ENCODE measurements at places on chromosomes 1 and 21.

DNA sequence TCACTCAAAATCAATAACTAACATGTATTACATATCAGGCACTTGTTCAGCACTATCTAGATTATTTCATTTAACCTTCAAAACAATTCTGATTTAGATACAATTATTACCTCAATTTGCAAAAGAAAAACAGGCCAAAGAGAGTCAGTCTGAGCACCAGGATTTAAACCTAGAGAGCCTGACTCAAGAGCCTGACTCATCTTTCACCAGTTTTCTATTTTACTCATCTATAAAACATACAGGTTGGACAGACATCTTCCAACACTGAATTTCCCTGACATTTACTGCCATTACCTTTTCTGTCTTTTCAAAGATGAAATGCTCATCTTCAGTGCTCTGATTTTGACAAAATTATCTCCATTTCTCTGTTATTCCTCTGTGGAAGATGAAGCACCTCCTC lies 116.5 kb downstream of the MRPL39 start:
- peaks cover 4% of the 10 kb centered on the region for H3K36me3 ChIP-seq
- no peak for DNase-seq
- peaks cover 51% of the 10 kb centered on the region for H3K4me1 ChIP-seq

- H3K4me3 ChIP-seq: peak overlapping the region; percentile 100
- DNase-seq: no peak
- H3K27ac ChIP-seq: peak overlapping the region; percentile 97
- H3K36me3 ChIP-seq: peaks cover 11% of the 10 kb centered on the region
Observed at GRCh38 chr1:35642471-35642955, 1.2 kb upstream of the PSMB2 start.

DNA sequence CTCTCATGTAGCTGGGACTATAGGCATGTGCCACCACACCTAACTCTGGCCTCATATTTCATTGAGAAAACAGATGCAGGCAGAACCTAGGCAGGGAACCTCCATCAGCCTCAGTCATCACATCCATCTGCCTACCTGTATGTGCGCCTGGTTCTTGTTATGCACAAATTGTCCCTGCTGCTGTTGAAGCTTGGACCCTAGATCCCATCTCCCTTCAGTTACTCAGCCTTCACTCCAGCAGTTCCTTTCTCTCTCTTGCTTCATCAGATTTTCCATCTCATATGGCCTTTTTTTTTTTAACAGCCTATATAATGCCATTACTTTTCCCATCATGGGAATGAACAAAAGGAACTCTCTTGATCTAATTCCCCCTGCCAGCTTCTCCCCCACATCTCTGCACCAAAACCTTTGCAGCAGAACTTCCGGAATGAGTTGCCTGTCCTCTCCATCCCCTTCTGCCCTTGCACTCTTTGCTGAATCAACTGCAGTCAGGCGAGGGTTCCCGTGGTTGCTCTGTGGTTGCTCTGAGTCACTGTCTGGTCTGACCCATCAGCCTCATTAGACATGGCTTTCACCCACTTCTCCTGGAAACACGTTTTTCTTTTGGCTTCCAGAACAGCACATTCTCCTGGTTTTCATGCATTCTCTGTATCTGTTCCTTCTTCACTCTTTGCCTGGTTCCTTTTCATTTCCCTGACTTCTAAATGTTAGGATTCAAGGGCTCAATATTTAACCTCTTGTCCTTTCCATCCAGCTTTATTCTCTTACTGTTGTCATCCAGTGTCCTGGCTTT lies 41.5 kb downstream of the UBE4B start:
- peak overlapping the region; percentile 45 for H3K4me3 ChIP-seq
- no peaks in the 10 kb centered on the region for H3K36me3 ChIP-seq
- peak; percentile 75 for DNase-seq

DNA sequence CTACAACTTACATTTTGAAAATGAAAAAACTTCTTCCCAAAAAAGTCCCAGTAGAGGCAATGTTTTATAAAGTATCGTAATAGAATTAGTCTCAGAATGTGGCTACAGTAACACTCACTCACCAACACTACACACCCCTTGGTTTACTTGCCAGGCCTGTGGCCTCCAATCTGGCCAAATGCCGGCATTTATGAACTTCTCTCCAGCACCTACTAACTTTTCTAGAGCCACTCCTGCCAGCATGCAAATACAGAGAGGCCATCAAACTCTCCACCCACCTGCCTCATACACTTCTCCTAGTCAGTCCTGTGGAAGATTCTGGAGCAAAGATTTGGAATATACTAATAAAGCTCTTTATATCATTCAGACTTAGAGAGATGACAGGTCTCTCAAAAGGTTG lies 32.3 kb downstream of the STPG1 start:
- peaks cover 10% of the 10 kb centered on the region for H3K4me1 ChIP-seq
- no peaks in the 10 kb centered on the region for H3K27me3 ChIP-seq
- H3K36me3 ChIP-seq: no peaks in the 10 kb centered on the region

GRCh38 chr1:92817986-92818764 lies 13.7 kb upstream of the RPL5 start:
- H3K4me3 ChIP-seq: no peak overlapping the region
- H3K27ac ChIP-seq: no peak overlapping the region
- DNase-seq: no peak
- no peaks in the 10 kb centered on the region for H3K36me3 ChIP-seq
- no peaks in the 10 kb centered on the region for H3K4me1 ChIP-seq

DNA sequence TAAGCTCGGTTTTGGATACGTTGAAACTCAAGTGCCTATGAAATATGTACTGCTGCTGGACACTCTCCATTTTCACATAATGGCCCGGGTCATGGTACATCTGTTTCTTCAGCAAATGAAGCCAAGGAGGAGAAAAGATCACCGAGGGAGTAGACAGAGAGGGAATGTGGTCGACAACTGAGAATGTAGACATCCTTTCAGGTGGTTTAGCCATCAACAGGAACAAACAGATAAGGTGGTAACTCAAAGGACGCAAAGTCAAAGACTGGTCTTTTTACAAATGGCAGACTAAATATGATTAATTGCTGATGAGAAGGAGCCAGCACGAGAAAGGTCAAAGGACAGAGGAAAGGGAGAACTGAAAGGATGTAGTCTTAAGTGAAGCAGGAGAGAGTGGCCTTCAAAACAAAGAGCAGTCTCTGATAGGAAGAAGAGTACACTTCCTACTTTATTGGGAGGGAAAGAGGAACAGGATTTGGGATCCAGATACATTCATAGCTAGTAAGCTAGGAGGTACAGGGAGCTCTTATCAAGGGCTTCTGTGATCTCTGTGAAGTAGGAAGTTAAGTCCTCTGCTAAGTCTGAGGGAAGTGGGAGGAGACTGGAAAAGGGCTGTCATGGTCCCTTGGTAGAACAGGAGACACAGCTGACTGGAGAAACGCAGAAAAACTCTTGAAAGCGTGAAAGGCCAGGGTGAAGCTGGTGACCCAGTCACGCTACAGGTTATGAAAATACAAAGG lies 28.3 kb downstream of the NUP133 start:
- no peaks in the 10 kb centered on the region for H3K27me3 ChIP-seq
- no peak overlapping the region for H3K4me3 ChIP-seq
- peaks cover 16% of the 10 kb centered on the region for H3K4me1 ChIP-seq
- DNase-seq: no peak
- H3K36me3 ChIP-seq: peaks cover 30% of the 10 kb centered on the region
- H3K27ac ChIP-seq: no peak overlapping the region

GRCh38 chr1:84768634-84769033 lies 78.4 kb upstream of the SSX2IP start:
- no peaks in the 10 kb centered on the region for H3K4me1 ChIP-seq
- H3K27ac ChIP-seq: no peak overlapping the region
- H3K27me3 ChIP-seq: peaks cover 27% of the 10 kb centered on the region
- no peaks in the 10 kb centered on the region for H3K36me3 ChIP-seq
- no peak overlapping the region for H3K4me3 ChIP-seq

GRCh38 chr1:163874070-163874469 lies 552.3 kb downstream of the NUF2 start:
- H3K4me3 ChIP-seq: no peak overlapping the region
- no peaks in the 10 kb centered on the region for H3K36me3 ChIP-seq
- no peaks in the 10 kb centered on the region for H3K27me3 ChIP-seq
- H3K27ac ChIP-seq: no peak overlapping the region
